ENCODE measurements at places on chromosomes 11 and 22. TPM values are rescaled to one million over a fixed set of nuclear protein-coding genes. Genes with fewer than 3 reads are reported as not detected.
A peak's percentile ranks its signal among the peaks of the same experiment; 100 is the strongest.

The PARVA gene
- polyA plus RNA-seq, result 113 TPM

The OR5T3 gene
- polyA plus RNA-seq, result not detected

- no peak for DNase-seq
Measured at GRCh38 chr22:49994361-49995040, 18.1 kb downstream of the IL17REL start.

DNA sequence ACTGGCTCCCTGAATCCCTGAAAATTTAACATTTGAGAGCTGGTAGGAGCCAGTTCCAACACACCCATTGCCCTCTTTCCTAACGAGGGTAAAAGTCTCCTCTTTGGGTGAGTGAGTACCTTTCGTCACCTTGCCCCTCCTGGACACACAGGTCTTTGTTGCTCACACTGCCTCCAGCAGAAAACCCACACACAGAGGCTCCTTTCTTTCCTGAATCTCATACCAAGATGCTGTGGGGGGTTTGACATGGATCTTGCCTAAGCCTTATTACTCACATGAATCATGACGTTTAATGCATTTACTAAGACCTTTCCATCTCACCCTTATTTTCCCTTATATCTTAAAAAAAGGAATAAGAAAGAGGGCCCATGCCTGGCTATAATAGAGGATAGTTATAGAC lies 53.0 kb downstream of the PARVA start:
- no peak for DNase-seq

- DNase-seq, result no peak
Measured at GRCh38 chr11:3632070-3632660, 9.6 kb downstream of the ART5 start.

GRCh38 chr11:121105481-121106195 lies 4.6 kb downstream of the TECTA start:
- DNase-seq, result peak; percentile 9

- no peak for DNase-seq
Measured at GRCh38 chr11:8681837-8682302, 595 bp downstream of the TRIM66 start.

DNA sequence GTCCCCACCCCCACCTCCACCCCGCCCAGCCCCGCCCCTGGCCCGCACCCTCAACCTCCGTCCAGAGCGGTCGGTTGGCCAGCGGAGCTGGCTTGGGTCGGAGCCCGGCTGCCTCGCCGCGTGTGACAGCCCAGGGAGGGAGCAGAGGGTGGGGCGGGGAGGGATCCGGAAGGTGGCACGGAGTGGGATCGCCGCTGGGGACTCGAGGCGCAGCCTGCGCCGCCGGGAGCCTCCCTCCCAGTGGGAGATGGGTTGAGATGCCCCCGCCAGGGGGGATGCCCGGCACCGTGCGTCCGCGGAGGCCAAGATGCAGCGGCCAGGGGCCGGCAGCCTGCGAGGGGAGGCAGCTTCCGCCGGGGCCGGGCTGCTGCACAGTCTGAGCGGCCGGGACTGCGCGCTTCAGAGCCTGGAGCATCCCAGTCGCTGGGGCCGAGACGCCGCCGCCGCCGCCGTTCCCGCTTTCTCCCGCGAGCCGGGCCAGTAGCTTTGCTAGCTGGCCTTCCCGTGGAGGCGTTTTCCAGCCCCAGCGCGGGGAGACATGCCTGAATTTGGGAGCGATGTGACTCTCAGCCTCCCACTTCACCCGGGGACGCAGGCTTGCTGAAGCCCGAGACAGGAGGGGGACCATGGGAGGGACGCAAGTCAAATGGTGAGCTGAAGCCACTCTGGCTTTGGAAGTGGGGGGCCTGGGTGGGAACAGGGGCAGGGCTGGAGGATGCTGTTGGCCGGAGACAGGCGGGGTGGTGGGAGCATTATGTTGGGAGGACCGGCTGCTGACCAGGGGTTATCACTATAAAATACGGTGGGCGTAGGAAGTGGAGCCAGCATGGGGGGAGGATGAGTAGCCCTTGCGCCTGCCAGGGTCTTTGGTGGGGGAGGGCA lies 40.2 kb downstream of the DIXDC1 start:
- no peak for DNase-seq

DNA sequence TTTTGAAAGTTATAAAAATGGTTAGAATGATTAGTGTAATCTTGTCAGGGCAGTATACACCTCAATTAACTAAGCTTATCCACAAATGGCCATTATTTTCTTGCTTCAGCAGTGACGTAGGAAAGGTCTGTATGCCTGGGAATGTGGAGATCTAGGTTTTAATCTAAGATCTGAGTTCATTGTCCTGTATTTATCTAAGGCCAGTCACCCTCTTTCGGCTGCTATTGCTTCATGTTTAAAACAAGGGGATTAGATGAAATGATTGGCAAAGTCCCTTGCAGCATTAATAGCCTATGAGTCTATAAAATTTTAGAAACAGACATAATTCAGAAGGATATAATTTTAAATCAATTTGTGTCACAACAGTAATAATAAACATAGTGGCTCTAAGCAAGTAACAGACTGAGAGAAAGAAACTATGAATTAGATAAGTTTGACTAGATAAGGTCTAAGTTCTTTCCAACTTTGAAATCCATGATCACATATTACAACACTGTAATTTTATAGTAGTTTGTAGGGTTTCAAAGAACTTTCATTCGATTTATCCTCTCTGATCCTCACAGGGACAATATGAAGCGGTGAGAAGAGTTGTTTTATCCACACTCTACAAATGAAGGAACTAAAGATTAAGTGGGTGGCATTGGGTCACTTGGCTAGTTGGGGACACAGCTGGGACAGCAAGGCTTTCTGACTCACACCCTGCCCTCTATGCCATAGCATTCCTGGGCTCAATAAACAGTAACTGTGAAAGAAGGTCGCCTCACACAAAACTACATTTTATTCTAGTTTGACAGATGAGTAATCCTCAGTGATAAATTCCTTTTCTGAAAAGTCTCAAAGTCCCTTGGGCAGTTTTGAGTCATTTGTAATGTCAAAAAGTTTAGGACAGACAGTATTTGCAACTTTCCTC lies 60.6 kb upstream of the RDX start:
- no peak for DNase-seq

- DNase-seq, result no peak
Measured at GRCh38 chr11:50298182-50298988, 265.7 kb downstream of the OR4C45 start.

- DNase-seq, result no peak
Measured at GRCh38 chr11:76147106-76147740, 59.1 kb downstream of the WNT11 start.

Data from renal cortex interstitium (tissue), 15 donors.